Cortex of kidney (tissue), 1 donor: ENCODE measurements at places on chromosomes 13 and 19.
A peak's percentile ranks its signal among the peaks of the same experiment; 100 is the strongest.

DNA sequence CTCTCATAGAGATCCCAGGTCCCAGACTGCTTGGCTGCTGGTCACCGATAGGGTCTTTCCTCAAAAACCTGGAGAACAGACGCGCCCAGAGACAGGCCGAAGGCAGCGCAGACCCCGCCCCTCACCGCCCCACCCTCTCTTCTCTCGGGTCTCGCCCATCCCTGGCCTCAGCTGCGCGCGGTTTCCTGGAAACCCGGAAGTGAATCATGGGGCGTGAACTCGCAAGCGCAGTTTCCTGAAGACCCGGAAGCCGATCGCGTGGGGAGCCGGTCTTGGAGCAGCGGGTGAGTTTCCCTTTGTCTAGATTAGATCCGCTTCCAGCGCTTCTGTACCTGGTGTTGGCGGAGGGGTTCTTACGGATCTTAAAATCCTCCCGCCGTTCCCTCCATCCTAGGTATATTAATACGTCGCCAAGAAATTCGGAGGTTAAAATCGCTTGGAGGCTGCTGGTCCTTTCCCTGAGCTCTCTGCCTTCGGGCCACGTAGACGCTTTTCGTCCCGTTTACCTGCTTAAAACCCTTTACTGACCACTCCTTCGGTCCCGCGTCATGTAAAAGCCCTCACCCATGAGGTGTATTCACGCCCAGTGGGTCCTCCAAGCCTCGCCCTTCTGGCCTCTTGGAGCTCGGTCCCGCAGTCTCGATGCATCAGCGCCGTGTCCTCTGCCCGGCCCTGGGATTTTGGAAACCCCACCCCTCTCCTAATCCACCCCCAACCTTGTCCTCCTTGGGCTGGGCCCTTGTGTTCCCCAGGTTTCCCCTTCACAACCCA lies at the start of gene ZNF578:
Gene ZNF578, plus strand, starts transcription at position 230 of the 771 bp plus-strand sequence. CDS start 48,293 bp downstream, outside the sequence.
- DNase-seq, result peak; percentile 17

DNA sequence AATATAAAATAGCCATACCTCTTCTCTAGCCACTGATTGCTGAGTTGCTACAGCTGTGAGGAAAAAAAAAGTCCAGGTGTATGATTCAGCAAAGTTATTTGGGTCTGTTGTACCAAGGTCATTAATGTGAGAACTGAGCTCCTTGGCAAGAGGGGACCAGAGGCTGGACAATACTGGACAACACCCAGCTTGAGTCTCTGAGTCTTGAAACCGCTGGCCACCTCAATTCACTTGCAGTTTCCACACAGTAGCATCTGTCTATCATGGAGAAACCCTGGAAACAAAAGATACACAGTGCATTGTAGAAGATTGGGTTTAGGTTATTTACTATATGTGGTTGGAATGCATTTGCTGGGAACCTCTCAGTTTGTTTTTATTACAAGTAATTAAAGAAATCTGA lies 60.4 kb downstream of the WDFY2 start:
- no peak for DNase-seq

DNA sequence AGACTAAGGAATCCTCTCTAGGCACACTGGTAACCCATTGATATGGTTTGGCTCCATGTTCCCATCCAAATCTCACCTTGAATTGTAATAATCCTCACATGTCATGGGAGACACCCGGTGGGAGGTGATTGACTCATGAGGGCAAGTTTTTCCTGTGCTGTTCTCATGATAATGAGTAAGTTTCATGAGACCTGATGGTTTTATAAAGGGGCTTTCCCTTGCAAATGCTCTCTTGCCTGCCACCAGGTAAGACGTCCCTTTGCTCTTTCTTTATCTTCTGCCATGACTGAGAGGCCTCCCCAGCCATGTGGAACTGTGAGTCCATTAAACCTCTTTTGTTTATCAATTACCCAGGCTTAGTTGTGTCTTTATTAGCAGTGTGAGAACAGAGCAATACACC lies 81.4 kb upstream of the GPC6 start:
- DNase-seq, result no peak

DNA sequence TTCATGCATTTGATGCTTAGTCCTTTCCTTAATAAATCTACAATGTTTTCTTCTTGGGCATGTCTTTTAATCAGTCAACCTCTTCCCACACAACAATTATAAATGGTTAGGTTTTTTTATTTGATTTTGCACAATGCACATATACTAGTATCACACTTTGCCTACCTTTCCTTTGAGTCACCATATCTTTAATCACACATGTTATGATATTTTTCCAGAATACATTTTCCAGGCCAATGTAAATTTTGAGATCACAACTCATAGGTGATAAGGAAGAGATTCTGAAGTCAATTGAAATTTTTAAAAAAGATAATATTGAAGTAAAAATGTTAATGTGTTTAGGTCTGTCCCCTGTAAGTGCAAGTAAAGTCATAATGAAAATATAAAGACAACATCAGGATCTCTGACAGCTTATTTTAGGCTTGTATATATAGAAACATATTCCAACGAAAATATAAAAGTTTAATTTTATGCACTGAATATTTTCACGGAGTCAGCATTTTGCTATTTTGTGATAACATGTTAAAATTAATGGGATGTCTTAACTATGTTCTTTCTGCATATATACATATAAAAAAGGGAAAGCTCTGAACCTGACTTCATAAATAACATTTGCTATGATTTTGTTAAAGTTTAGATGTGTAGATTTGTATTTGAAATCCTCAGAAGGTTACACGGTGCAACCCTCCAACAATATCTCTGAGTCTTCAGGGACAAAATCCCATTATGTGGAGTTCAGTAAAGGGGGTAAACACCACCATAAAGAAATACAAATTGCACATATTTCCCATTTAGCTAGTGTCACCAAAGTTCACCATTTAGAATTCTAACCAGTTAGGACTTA lies 351.9 kb downstream of the DACH1 start:
- DNase-seq, result no peak

DNA sequence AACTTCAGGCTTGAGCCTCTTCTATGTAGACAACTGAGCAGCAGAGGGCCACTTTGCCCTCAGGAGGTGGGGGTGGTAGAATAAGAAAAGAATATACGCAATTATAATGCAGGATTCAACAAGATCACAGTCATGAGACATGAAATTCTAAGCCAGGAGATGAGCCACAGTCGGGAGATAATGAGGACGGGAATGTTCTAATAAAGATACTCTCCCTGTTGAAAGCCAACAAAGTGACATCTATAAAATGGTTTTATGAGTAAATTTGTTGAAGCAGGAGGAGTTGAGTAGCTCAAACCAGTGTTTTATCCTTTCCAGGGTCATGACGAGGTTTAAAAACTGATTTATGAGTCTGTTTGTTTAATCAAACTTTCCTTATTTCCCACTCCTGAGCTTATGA lies 152.0 kb upstream of the SERP2 start:
- DNase-seq, result no peak

DNA sequence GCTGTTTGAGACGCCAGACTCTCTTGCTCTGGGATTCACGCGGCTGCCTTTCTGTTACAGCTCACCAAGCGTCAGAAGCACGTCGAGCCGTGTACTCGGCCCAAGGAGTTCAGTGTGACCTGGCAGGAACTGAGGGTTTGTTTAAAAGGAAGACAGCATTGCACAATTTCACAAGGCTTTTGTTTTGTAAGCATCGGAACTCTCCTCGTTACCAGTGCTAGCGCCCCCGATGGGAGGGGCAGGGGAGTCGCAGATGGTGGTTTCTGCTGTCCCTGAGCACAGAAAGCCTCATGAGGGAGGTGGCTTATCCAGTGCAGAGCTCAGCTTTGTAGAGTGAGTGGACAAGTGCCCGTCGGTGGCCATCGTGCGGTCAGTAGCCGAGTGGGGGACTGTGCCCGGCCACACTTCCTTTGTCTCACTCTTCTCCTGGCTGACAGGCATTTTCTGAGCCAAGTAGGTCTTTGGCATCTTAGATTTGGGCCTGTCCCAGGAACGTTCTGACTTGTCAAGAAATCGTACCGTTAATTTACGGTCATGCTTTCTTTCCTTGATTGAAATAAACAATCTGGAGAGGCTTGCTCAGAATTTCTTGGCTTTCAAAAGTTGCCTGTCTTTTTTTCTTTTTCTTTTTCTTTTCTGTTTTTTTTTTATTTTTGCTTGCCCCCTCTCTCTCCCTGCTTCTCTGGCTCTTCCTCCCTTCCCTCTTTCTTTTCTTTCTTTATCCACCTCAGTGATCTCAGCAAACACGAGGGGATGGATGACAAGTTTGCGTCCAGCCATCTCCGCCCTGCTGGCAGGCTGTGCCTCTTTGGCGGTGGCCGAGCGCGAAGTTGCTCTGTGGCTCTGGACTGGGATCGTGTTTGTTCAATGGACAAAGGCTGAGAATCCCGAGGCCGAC lies 7.7 kb downstream of the KDM4B start:
- DNase-seq, result no peak

- no peak for DNase-seq
These were observed 183.7 kb downstream of the COL4A1 start for GRCh38 chr13:110123041-110123809.

DNA sequence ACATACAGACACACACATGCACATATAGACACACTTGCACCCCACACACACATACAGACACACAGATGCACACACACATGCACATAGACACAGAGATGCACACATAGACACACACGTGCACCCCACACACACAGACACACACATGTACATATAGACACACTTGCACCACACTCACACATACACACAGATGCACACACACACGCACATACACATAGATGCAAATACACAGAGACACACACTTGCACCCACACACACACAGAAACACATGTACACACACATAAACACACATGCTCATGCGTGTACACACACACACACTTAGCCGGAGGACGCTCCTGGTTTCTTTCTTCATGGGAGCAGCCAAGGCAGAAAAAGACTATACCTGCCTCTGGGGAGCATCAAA lies 10.0 kb downstream of the COL4A2 start:
- DNase-seq, result no peak

DNA sequence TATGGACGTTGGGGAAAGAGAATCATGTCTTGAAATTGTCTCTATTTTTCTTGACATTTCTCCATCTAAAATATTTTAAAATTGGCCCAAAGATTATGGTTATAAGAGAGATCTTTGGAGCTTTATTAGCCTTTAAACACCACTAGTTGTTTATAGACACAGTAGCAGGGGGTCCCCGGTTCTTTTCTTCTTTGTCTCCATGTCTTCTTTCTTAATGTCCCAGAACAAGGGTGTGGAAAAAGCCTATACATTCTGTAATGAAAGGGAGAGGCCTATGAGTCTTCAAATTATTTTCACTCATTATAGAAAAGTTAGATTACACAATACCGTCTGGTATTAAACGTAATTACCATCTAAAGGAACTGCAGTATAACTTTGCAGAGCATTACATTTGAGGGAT lies 300.0 kb downstream of the NALCN start:
- no peak for DNase-seq

GRCh38 chr13:113817860-113818691 lies 45.8 kb downstream of the GAS6 start:
- DNase-seq, result no peak

DNA sequence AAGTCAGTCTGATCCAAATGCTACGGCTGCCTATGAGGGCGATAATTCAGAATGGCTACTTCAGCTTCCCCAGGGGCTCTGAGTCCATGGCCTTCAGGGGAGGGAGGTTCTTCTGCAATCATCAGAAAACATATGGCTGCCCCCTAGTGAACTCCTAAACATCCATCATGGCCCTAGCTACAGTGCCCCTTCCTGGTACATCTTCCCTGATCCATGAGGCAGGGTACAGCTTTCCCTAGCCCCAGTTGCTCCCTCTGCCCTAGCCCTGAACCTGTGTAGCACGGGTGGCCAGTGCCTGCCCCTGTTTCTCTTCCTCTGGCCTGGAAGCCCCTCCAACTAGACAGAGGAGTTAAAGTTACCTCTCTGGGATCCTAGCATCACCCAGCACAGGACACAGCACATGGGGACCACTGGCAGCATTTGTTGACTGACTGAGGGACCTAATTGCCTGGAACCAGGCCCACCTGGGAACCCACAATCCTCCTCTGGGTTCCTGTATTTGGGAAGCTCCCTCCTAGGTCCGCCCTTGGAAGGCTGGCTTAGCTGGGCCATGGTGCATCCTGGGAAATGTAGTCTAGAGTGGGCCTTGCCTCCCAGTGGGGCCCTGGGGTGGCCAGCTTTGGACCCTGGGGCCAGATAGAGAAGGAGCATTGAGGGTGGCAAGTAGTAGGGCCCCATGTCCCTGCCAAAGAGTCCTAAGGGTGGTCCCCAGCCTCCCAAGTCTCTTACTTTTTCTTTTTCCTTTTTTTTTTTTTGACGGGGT lies 17.7 kb upstream of the SEMA6B start:
- DNase-seq, result no peak

DNA sequence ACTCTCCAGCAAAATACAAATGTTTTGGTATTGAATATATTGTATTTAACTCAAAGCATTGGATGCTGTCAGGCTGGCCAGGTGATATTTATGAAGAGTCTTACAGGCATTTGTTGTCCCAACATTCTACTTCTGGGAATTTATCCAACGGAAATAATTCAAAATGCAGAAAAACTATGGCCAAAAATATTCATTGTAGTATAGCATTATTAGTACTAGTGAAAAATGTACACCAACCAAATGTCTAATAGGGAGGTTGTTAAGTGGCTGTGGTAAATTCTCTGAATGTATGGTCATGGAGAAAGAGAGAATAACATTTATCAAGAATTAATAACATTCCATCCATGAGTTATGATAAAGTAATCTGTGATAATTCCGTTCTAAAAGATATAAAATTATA lies 38.6 kb upstream of the GAS6 start:
- DNase-seq, result no peak

GRCh38 chr19:1645299-1645698 lies 7.1 kb downstream of the TCF3 start:
- no peak for DNase-seq

DNA sequence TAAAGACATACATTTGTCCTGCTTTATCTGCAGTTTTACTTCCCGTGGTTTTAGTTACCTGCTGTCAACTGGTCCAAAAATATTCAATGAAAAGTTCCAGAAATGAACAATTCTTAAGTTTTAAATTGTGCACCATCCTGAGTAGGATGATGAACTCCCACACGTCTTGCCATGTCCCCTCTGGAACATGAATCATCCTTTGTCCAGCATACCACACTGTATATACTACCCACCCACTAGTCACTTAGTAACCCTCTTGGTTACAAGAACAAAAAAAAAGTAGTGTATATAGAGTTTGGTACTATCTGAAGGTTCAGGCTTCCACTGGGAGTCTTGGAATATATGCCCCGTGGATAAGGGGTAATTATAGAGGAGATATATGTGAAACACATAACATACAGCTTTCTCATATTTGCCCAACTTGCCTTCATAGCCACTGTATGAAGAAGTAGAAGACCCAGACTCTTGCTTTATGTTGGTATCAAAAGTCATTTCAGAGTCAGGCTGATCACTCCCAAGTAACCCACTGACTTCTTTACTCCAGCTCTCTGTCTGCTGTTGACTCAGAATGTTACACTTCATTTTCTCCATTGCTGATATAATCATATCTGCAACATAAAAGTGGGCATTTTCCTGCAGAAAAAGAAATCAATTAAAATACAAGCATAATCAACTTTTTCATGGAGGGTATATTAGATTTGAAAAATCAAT lies 19.3 kb downstream of the RUBCNL start:
- no peak for DNase-seq

- no peak for DNase-seq
These were observed 4.7 kb downstream of the LSM4 start for GRCh38 chr19:18317961-18318800.

GRCh38 chr19:6133231-6133630 lies 2.2 kb upstream of the ACSBG2 start:
- DNase-seq, result no peak
